Dermis lymphatic vessel endothelial cell (primary cell): ENCODE measurements at places on chromosomes 11 and 22. TPM values are rescaled to one million over a fixed set of nuclear protein-coding genes. Genes with fewer than 3 reads are reported as not detected.

HPX gene
- total RNA-seq, result 0.34 TPM in 1 of 2 replicates, not detected in the other

SFI1 gene
- 12.0 and 15.0 TPM in 2 replicates for total RNA-seq

PATE4 gene
- total RNA-seq, result not detected in 2 replicates

PRDM11 gene
- 6.6 and 7.7 TPM in 2 replicates for total RNA-seq

MYO18B gene
- not detected in 2 replicates for total RNA-seq

NUP98 gene
- 66.1 and 77.8 TPM in 2 replicates for total RNA-seq

OR8B3 gene
- not detected in 2 replicates for total RNA-seq

WNT7B gene
- total RNA-seq, result not detected in 2 replicates

ROM1 gene
- total RNA-seq, result 2.5 and 4.2 TPM in 2 replicates

ETS1 gene
- total RNA-seq, result 146 and 157 TPM in 2 replicates

LAYN gene
- 146 and 171 TPM in 2 replicates for total RNA-seq

TRMU gene
- total RNA-seq, result 19.0 and 20.7 TPM in 2 replicates

LRRC4C gene
- not detected in 2 replicates for total RNA-seq

PRODH gene
- total RNA-seq, result 0.34 TPM in 1 of 2 replicates, not detected in the other
